Stimulated activated CD4-positive, alpha-beta T cell treated with anti-CD3 and anti-CD28 coated beads, Interleukin-1b, Interleukin-23, amount 100 ng/mL, for 1 hour (primary cell): ENCODE measurements at places on chromosomes 6 and 20.

DNA sequence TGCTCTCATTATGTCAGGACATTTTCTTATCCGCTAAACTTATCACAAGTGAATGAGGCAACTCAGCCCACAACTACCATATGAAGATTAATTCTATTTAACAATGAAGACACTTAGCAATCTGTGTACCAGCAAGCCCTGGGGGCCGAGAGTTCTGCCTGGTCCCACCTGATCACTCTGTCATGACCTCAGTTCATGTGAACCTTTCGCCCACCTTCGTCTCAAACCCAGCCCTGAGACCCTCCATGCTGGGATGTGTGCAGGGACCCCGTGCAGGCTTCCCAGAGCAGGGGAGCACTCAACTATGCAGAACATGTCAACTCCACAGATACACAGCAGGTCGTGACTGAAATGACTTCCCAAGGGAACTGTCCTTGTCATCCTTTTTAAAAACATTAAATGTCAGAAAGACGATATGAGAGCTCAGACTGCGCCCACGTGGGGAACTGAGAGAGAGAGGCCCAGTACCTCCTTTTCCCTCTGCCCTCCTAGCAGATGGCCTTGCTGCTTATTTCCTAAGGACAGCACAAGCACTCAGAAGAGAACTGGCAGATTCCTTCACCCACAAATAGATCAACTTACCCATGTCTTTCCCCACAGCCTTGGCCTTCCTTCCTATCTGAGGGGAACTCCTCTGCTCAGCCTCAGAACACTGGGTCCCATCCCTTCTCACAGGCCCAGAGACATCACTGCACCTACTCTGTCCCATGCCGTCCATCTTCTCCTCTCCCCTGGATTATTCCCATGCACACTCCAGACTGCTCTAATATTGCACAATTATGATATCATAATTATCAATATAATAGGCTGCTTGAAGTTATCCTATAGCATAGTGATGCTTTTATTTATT is 11.5 kb downstream of the ABHD12 start:
- DNase-seq, result no peak

DNA sequence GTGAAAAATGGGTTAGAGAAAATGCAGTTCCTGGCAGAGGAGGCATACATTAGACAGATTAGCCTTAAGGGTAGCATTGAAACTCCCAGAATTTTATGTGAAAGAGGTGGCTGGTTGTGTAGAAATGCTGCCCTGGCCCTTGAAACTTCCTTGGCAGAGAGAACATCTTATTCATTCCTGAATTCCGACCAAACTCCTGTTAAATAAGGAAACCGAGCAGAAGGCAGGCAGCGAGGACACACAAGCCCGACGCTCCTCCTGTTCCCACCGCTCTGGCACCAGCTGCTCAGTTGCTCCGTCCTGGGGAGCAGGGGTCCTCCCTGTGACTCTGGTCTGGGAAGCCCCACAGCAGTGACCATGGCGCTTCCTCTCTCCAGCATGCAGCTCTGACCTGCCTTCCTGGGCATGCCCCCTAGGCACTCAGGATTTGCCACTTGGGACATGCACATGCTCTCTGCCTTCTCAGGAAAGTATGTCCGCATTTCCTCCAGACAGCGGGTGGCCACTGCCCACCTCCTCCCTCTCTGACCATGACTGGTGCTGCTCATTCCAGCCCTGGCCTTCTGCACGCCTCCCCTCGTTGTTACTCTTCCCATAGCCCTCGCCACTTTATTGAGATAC is 35.2 kb upstream of the CLDN20 start:
- DNase-seq, result no peak

DNA sequence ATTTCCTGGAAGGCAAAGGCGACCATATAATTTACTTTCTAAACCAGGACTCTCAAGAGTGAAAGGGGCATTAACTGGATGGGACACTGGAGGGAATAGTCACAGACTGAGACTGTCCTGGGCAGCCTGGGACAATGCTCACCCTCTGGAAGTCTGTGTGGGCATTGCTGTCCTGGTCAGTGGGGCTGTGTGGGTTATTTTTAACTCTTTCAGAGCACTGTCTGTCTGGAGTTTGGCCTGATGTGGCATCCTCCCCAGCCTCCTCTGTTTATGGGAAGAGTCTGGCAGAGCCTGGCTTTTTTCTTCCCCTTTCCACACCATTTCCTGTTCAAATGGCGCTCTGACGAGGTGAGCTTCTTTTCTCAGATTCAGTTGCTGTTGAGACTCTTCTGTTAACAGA is 11.7 kb downstream of the DAAM2 start:
- DNase-seq, result no peak

GRCh38 chr6:83815631-83816272 is 37.4 kb upstream of the RIPPLY2 start:
- DNase-seq, result no peak

DNA sequence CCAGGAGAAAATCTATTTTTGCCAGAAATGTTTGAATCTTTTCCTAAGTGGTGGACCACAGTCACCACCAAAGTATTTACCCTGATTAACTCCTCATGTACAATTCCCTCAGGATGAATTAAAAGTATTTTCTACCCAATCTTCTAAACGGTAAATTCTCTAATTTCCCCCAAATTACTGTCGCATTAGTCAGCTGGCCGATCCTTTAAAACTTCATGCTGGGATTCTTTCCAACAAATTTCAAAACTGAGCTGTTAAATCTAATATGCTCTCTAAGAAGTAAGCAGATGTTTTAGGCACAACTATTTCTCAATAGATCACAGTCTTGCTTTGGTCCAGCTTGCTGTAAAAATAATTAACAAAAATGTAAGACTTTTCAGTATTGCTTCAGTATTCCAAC is 447.2 kb downstream of the FRK start:
- no peak for DNase-seq

DNA sequence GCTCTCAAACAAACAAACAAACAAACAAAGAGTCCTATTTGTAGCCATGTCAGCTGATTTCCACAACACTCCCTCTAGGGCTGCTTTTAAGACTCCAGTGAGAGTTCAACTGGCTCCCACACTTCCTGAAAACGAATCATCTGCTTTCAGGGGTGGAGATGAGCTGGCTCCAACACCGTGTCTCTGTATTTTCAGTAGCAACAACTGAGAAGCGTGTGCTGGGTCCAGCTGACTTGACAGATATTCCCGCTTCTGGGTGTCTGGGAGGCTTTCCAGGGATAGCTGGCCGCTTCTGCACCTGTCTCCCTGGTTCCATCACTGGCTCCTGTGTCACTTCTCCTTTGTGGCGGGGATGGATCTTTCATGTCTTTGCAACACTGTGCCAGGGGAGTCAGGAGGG is 272.5 kb upstream of the SOX4 start:
- DNase-seq, result no peak

DNA sequence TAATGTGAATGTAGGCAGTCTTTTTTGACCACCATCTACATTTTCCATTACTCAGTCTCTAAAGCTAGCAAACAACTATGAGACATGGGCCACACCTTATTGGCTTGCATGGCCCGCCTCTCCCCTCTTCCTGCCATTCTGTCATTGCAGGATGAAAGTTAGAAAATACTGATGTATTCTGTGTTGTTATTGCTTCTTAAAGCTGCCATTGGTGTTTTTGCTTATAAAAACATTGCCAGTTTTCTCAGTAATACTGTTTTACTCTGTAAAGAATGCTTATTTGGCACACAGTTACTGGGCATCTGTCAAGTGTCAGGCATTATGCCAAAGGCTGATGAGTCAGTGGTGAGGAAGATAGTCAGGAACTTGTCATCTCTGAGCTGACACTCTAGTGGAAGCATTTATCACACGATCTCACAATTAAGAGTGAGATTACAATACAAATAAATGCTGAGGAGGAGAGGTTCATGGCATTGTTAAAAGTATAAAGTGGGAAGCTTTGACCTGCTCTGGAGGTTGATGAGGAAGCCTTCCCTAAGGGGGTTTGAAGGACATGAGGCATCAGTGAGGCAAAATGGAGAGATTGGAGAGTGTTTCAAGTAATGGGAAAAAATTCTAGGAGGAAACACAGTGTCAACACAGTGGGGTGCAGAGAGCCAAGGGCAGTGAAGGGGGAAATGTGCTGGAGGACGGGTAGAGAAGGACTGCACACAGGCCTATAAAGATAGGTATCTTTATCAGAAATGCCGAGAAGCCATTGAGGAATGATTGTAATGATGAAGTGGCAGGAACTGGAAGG is 14.7 kb downstream of the KLHL32 start:
- DNase-seq, result no peak

GRCh38 chr6:130377915-130378314 is 12.1 kb downstream of the TMEM200A start:
- DNase-seq, result no peak

GRCh38 chr6:41049521-41049920 is 3.5 kb upstream of the APOBEC2 start:
- DNase-seq, result no peak

- no peak for DNase-seq
Measured at GRCh38 chr6:11621119-11621518, 83.6 kb downstream of the TMEM170B start.

GRCh38 chr6:112485827-112486212 is 138.7 kb downstream of the RFPL4B start:
- DNase-seq, result no peak
